ENCODE measurements at places on chromosomes 13 and 19.

- DNase-seq, result no peak
Measured at GRCh38 chr13:76954538-76954937, 6.2 kb downstream of the ACOD1 start.

DNA sequence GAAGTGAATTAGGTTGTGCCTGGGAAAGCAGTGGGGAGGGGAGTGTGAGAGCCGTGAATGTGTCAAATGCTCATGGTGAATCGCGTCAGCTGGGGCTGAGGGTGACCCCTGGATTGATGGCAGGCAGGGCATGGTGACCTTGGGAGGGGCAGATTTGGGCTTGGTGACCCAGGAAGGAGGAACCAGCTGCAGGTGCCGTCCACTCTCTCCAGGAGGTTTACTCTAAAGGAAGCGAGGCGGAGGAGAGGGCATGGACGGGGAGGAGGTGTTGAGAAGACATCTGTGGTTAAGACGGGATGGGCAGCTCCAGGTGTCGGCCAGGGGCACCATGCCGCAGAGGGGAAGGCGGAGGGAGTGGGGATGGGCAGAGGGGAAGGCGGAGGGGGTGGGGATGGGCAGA lies 28.7 kb downstream of the TMEM255B start:
- DNase-seq, result no peak

GRCh38 chr13:111074826-111075225 lies 40.3 kb upstream of the ARHGEF7 start:
- DNase-seq, result peak; percentile 8

DNA sequence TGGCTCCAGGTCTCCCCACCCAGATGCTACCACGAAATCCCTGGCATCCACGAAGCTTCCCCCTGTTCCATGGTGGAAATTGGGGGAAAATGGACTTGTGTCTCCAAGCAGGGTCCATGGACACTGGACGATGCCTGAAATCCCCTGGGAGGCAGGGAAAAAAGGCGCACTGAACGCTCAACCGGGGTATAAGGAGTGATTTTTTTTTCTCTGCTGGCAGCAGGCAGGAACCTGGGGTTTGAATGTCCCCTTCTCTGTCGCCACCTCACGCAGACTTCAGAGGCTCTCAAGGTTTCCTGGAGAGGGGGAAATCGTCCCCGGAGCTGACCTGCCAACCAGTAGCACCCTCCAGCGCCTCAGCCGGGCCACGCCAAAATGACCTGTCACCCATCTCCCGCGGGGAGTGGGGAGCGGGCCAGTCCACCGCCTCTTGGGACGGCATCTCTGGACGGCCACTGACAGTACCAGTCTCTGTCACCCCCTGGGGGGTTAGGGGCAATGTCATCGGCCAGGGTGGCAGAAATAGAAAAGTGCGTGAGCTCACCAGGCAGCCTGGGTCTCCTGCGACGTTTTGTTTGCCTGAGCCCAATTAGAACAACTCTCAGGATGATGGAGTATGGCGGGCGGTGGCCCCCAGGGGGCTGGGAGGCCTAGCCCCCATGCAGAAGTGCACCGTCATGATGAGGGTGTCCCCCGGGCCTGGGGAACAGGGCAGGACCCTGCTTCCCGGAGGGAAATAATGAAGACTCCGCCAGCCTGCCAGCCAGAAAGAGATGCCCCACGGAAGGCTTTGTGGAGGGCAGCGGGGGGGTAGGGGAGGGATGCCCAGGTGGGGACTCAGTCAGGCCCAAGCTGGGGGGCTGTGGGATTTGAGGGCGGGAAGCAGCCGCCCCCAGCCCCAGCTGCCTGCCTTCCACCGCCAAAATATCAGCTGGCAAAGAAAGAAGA lies 2.6 kb downstream of the PTPRS start:
- DNase-seq, result no peak

- DNase-seq, result peak; percentile 93
Measured at GRCh38 chr19:45443462-45444317, 20.0 kb upstream of the ERCC1 start.

DNA sequence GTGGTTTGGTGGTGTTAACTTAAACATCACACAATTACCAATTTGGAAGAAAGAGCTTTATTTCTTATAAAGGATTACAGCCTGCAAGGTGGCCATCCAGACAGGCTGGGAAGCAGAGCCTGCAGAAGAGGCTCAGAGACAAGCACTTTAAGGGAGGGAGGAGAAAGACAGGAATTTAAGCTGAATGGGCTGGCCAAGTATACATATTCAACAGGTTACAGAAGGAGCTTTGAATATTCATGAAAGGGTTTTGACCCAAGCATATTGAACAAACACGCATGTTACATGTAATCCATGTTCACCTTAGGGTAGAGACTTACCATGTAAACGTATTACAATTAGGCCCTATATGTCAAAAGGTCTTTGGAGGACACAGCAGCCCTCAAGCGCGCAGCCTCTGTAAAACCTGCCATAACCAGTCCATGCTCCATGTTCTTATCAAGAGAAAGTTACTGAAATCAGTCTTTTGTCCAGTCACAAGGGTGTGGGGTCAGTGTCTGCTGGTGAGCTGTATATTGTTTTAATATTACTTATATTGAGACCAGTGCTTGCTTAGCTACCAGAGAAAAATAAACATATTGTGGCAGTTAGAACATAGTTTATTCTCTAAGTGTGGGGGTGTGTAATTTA lies 19.9 kb downstream of the SIGLEC7 start:
- DNase-seq, result no peak

- DNase-seq, result no peak
Measured at GRCh38 chr19:49656456-49657109, 9.1 kb downstream of the IRF3 start.

DNA sequence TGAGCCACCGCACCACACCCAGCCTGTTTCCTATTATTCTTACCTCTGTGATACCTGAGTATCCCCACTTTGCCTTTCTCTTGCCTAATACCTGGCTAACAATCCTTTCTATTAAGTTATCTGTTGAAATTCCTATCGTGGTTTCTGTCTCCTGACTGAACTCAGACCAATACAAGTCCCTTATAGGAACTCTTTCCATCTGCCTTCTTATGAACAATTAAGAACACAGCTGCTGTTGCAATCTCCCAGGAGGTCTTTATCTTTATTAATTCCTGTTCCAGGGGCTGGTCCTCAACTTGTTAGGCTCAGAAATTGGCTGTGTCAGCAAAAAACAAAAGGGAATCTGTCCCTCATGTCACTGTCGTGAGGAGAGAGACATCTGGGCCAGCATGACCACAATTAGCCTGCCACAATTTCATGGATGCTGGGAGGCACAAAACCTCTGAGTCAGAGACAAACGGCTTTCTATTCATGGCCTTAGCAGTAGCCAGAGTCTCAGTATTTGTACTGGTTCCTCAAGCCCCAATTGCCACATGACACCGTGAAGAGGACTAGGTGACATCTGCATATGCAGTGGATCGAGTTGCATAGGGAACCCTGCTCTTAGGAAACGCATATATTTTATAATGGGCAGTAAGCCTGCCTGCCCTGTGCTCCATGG lies 58.2 kb downstream of the NUFIP1 start:
- DNase-seq, result peak; percentile 42

DNA sequence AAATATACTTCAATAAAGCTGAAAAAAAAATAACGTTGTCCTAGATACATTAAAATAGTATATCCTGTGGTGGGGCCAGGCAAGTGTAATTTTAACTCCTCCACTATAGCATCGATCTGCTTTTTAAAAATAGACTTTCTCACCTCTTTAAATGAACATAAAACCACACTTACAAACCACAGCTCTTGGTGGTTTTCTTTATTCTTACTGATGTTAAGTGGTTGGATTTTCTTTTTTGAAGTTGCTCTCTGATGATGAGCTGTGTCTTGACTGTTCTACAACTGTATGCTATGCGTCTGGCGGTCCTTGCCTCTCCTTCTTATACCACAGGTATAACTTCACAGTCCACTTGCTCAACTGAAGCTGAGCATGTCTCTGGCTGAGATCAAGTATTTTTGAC lies 721.5 kb upstream of the KLHL1 start:
- no peak for DNase-seq

GRCh38 chr13:40381935-40382764 lies 284.3 kb downstream of the FOXO1 start:
- DNase-seq, result no peak

DNA sequence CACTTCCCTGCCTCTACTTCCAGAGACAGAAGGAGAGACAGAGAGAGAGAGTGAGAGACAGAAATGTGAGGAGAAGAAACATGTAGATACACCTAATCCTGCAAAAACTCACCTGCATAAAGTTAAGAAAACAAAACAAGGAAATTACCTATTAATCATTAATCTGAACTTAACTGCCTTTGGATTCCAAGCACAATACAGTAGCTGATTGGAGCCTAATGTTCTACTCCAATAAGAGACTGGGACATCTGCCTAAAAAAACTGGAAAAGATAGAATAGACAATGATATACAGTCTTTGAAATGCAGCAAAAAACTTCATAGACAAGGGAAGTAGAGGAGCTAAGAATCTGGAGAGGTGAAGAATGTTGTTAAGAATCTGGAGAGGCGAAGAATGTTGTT lies 910.2 kb upstream of the SLC10A2 start:
- DNase-seq, result no peak

DNA sequence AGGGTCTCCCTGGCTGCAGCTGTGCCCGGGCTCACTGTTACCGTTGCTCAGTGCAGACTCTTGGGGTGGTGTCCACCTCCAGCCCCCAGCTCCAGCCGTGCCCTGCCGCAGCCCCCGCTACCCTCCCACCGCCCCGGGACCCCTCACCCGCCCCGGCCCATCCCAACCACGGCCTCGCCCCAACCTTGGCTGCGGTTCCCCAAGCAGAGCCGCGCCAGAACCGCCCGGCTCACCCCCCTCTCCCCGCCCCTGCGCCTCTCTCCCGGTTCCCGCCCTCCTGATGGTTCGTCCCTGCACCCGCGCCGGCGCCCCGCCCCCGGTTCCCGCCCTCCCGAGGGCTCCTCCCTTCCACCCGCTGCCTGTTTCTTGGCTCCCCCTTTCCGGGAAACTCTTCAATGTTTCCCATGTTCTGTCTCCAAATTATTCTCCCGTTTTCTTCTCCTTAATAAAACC lies 40.3 kb downstream of the ANKRD10 start:
- peak; percentile 62 for DNase-seq

DNA sequence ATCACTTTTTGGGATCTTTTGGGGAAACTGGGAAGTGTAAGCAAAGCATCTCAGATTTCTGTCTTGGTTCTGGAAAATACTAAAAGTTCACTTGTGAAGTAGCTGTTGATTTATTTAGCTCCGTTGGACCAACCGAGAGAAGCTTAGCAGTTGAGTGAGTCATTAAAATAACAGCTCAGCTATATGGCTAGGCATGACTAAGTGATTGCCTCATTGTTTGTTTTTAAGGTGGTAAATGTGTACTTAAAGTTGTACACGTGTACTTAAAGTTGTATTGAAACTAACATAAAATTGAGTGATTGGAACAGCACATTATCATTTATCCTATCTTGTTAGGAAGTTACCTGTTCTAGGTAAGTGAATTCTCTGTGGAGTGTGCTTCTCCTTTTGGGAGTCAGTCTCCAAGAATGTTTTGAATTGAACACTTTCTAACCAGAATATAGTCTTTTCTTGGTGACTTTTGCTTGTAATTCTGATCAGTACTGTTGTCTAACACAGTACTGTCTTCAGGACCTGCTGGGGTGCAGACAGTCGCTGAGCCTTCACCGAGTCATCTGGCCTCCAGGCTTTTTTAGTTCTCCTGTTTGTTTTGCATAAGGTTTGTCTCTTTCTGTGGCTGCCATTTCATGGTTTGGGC lies 2.9 kb upstream of the DCUN1D2 start:
- peak; percentile 94 for DNase-seq

GRCh38 chr19:57099199-57099661 lies 20.6 kb upstream of the USP29 start:
- peak; percentile 30 for DNase-seq

- DNase-seq, result peak; percentile 68
Measured at GRCh38 chr13:40206241-40207000, 460.0 kb downstream of the FOXO1 start.

- peak; percentile 64 for DNase-seq
Measured at GRCh38 chr19:41219924-41220567, 1.0 kb downstream of the AXL start.

GRCh38 chr13:40172878-40173277 lies 493.6 kb downstream of the FOXO1 start:
- DNase-seq, result no peak

DNA sequence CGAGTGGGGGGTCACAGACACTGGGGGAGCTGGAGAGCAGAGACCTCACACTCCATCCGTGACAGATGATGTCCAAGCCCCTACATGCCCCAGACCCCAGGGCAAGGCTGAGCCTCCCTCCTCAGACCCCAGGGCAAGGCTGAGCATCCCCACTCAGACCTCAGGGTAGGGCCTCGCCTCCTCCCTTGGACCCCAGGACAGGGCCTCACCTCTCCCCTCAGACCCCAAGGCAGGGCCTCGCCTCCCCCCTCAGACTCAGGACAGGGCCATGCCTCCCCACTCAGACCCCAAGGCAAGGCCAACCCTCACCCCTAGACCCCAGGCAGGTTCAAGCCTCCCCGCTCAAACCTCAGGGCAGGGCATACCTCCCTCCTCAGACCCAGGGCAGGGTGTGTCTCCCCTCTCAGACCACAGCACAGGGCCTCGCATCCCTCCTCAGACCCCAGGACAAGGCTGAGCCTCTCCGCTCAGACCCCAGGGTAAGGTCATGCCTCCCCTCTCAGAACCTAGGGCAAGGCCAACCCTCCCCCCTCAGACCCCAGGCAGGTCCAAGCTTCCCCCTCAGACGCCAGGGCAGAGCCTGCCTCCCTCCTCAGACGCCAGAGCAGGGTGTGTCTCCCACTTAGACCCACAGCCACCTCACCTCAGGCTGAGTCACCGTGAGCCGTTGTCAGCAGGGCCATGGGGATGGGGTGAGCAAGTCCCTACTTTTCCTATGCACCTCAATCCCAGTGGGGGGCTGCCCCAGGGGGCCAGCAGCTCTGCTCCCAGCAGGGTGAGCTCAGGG lies 1.7 kb upstream of the S1PR4 start:
- no peak for DNase-seq

- peak; percentile 42 for DNase-seq
Measured at GRCh38 chr13:30241532-30241931, 65.8 kb downstream of the KATNAL1 start.

DNA sequence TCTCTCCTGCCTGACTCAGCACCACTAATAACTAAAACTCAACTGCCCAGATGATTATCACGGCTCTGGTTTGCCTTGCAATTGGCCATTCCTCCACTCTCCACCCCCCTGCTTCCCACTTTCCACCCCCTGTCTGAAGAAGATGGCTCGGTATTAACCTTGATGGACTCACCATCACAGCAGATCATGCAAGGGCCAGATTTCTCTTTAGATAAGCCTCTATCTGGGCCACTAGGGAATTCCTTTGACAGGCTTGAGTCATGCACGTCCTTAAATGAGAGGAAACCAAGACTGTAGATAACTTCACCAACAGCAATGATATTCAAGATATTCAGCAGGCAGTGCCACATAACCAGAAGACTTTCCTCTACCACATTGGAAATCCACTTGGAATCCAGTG lies 131.1 kb upstream of the NBEA start:
- DNase-seq, result no peak

Measured in fibroblast of pulmonary artery (primary cell).